Smooth muscle cell of the coronary artery (primary cell): ENCODE measurements at places on chromosomes 4 and X. TPM values are rescaled to one million over a fixed set of nuclear protein-coding genes. Genes with fewer than 3 reads are reported as not detected.

The CCNA2 gene
- 0.82 and 14.1 TPM in 2 replicates for total RNA-seq

The ADGRL3 gene
- 0.35 TPM in 1 of 2 replicates, not detected in the other for total RNA-seq

The HSFX4 gene
- total RNA-seq: not detected in 2 replicates

The MEPE gene
- total RNA-seq: not detected in 2 replicates

The FMR1 gene
- 24.7 and 61.9 TPM in 2 replicates for total RNA-seq

The TACC3 gene
- 1.8 and 7.1 TPM in 2 replicates for total RNA-seq

The ZFP42 gene
- under 0.01 TPM in 1 of 2 replicates, not detected in the other for total RNA-seq

The KIF4A gene
- 0.59 and 5.2 TPM in 2 replicates for total RNA-seq

The HSFX3 gene
- not detected in 2 replicates for total RNA-seq

The AWAT2 gene
- total RNA-seq: 0.08 TPM in 1 of 2 replicates, not detected in the other

The GATA1 gene
- not detected in 2 replicates for total RNA-seq

The ASB12 gene
- total RNA-seq: not detected in 2 replicates

The MUC7 gene
- not detected in 2 replicates for total RNA-seq

The TMEM187 gene
- 7.1 and 10.1 TPM in 2 replicates for total RNA-seq

The DKK2 gene
- total RNA-seq: 0.38 and 1.9 TPM in 2 replicates

The FTSJ1 gene
- total RNA-seq: 27.4 and 56.0 TPM in 2 replicates

The PASD1 gene
- not detected in 2 replicates for total RNA-seq

The BEND2 gene
- not detected in 2 replicates for total RNA-seq

The ARAP2 gene
- 0.23 and 1.3 TPM in 2 replicates for total RNA-seq

The PFKFB1 gene
- 0.08 TPM in 1 of 2 replicates, not detected in the other for total RNA-seq

The GEMIN8 gene
- 11.8 and 21.4 TPM in 2 replicates for total RNA-seq

The SH3TC1 gene
- total RNA-seq: 1.2 and 6.8 TPM in 2 replicates

The PRIMPOL gene
- total RNA-seq: 6.4 and 8.7 TPM in 2 replicates

The NDP gene
- 1.2 and 1.7 TPM in 2 replicates for total RNA-seq

The RP2 gene
- 9.0 and 14.4 TPM in 2 replicates for total RNA-seq

The STOX2 gene
- total RNA-seq: 0.82 and 1.1 TPM in 2 replicates
